Naive B cell (primary cell): ENCODE measurements at places on chromosomes 11 and 22.

DNA sequence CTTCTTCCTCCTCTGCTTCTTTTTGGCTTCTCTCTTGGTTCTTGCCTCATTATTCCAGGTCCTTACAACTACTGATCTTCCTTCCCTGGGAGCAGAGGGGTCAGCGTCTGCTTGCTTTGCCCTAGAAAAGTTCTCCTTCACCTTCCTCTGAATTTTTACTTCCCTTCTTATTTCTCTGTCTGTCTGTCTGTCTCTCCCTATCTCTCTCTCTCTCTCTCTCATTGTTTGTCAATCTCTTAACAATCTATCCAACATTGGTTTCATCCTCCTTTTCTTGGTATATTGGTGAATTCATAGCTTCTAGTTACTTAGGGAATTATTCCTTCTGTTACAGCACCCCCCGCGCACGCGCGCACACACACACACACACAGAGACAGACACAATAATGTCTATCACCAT, 559.1 kb downstream of the MN1 start:
- no peak for DNase-seq

DNA sequence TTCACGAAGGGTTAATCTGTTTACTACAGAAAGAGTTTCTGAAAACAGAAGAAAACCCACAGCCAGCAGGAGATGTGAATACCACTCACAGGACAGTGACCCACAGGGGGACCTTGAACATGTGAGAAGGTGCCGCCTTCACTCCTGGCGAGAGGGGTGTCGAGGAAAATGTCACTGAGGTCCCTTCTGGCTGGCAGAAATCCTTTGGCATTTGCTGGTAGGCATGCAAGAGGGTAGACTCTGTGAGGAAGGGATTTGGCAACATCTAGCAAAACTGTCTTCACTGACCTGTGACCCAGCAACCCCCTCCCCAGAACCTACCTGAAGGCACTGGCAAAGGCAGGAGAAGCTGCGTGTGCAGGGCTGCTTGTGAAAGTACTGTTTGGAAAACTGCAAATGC, 8.6 kb downstream of the KCNQ1 start:
- no peak for DNase-seq

- DNase-seq, result no peak
Measured at GRCh38 chr11:2836315-2837095, 49.1 kb downstream of the CDKN1C start.

DNA sequence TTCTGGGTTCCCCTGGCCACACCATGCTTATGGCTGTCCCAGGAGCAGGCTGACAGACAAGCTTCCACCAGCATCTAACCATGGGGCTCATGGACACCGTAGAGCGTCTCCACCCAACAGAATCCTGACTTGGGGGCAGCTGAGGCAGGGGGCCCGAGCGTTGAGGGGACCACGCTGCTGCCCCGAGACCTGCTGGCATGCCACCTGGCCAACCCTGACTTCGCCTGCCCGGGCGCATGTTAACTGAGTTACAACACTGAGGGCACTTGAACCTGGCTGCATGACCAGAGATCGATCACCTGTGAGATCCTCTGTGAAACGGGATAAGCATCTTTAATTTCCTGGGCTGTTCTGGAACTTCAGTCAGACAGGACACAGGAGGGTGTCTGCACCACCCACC, 13.7 kb downstream of the PPM1F start:
- no peak for DNase-seq

GRCh38 chr11:105667441-105667840, 57.6 kb downstream of the GRIA4 start:
- DNase-seq, result no peak

GRCh38 chr11:97361812-97362378, 972.1 kb downstream of the JRKL start:
- DNase-seq, result no peak

- DNase-seq, result no peak
Measured at GRCh38 chr22:49479566-49479965, 348.1 kb downstream of the BRD1 start.

GRCh38 chr11:118427707-118428106, 8.6 kb upstream of the KMT2A start:
- no peak for DNase-seq
